ENCODE measurements at places on chromosomes 4 and X. TPM values are rescaled to one million over a fixed set of nuclear protein-coding genes. Genes with fewer than 3 reads are reported as not detected.
A peak's percentile ranks its signal among the peaks of the same experiment; 100 is the strongest.

The CYBB gene
- 0.46 TPM for total RNA-seq

The SFRP2 gene
- total RNA-seq, result not detected

The ARR3 gene
- total RNA-seq, result not detected

The PPP1R2C gene
- total RNA-seq, result not detected

The CXorf51B gene
- not detected for total RNA-seq

The UGT2B10 gene
- not detected for total RNA-seq

The CCNQ gene
- 110 TPM for total RNA-seq

- no peaks in the 10 kb centered on the region for H3K27me3 ChIP-seq
- DNase-seq, result no peak
- H3K4me3 ChIP-seq, result no peak overlapping the region
- H3K4me1 ChIP-seq, result no peaks in the 10 kb centered on the region
- H3K27ac ChIP-seq, result no peak overlapping the region
Measured at GRCh38 chr4:120709991-120710390, 212.5 kb downstream of the PRDM5 start.

- DNase-seq, result peak; percentile 26
- H3K27me3 ChIP-seq, result no peaks in the 10 kb centered on the region
- peaks cover 34% of the 10 kb centered on the region for H3K4me1 ChIP-seq
- H3K36me3 ChIP-seq, result no peaks in the 10 kb centered on the region
- H3K4me3 ChIP-seq, result no peak overlapping the region
Measured at GRCh38 chr4:85826060-85826678, 351.2 kb downstream of the ARHGAP24 start.

DNA sequence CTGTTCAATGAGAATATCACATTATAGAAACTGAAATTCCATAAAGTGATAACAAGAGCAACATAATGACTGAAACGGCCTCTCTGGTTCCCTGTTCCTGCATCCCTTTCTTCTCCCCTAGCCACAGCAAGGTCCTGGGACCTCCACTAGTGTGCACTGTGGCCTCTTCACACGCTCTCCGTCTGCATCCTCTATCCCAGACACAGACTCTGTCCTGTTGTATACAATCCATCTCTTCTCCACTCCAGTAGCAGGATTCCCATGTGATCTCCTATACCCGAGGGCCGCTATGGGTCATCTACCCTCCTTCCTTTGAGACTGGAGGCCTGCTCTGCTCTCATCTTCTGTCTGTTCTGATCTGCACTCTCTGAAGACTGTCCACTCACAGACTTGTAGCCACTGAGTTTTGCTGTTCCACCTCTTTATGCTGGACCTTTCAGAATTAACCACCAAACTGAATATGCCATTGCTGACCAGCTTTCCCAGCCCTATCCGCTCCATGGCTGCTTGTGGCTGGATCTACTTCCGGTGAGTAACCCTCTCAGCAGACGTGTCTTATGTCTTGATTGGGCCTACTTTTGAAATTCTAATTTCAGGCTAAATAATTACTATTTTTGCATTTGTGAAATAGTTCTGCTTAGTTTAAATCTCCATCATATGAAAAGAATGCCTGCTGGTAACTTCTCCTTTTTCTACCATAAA is 105.1 kb upstream of the NAP1L5 start:
- H3K4me3 ChIP-seq, result no peak overlapping the region
- peak overlapping the region; percentile 35 for H3K27ac ChIP-seq
- no peak for DNase-seq
- H3K27me3 ChIP-seq, result no peaks in the 10 kb centered on the region

DNA sequence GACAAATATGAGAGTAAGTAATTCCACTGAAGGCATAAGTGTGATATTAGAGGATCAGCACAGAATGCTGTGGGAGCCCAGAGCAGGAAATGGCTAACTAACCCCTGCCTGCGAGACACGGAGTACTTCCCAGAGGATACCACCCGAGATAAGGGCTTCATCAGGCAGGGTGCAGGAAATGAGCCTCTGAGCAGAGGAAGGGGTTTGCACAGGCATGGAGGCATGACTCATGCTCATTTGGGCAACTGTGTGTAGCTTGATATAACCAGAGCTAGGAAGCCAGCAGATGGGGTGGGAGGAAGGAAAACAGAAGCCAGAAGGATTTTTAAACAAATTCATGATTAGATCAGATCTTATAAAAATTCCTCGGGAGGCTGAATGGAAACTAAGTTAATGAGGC is 70.0 kb upstream of the TSPAN5 start:
- no peaks in the 10 kb centered on the region for H3K36me3 ChIP-seq
- H3K27me3 ChIP-seq, result no peaks in the 10 kb centered on the region
- peak overlapping the region; percentile 38 for H3K4me3 ChIP-seq
- peaks cover 21% of the 10 kb centered on the region for H3K4me1 ChIP-seq

- no peak for DNase-seq
- no peak overlapping the region for H3K4me3 ChIP-seq
- H3K36me3 ChIP-seq, result no peaks in the 10 kb centered on the region
- H3K27ac ChIP-seq, result no peak overlapping the region
- peaks cover 11% of the 10 kb centered on the region for H3K27me3 ChIP-seq
Measured at GRCh38 chr4:6193399-6193798, 7.0 kb downstream of the JAKMIP1 start.

DNA sequence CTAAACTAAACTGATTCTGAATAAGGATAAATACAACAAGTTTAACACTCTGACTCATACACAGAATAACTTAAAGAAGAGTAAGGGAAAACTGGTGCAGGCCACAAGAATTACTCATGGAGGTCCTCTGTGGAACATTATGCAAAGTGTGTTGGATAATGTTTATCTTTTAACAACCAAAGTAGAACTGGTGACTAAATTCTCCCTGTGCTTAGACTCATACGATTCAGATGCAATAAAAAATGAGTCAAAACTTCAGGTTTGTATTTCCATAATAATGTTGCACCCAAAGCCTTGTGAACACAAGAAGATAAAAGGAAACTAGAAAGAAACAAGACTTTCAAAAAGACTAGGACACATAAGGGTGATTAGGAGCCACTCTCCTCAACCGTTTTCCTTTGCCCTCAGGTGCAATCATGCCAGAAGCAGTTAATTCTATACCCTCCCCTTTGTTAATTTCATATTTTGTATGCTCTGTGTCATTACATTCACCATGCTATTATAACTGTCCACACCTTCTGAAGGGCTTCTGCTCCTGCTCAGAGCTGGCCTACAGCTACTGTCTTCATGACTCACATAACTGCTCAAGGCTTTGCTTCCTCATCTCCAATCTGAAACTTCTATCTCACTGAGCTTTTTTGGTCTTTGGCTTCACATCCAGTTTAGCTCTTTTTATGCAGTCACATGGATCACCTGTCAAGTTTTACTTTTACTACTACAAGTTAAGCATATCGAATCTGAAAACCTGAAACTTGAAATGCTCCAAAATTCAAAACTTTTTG is 60.2 kb downstream of the KCNIP4 start:
- no peaks in the 10 kb centered on the region for H3K36me3 ChIP-seq
- DNase-seq, result peak; percentile 90
- peak overlapping the region; percentile 33 for H3K4me3 ChIP-seq
- H3K4me1 ChIP-seq, result peaks cover 35% of the 10 kb centered on the region
- H3K27me3 ChIP-seq, result no peaks in the 10 kb centered on the region
- H3K27ac ChIP-seq, result peak overlapping the region; percentile 94

- no peak for DNase-seq
- H3K4me3 ChIP-seq, result no peak overlapping the region
- no peaks in the 10 kb centered on the region for H3K27me3 ChIP-seq
- no peaks in the 10 kb centered on the region for H3K4me1 ChIP-seq
- H3K27ac ChIP-seq, result no peak overlapping the region
Measured at GRCh38 chr4:132707955-132708354, 441.1 kb upstream of the PCDH10 start.

GRCh38 chr4:98642991-98643426 is 15.4 kb downstream of the TSPAN5 start:
- peak; percentile 94 for DNase-seq
- H3K36me3 ChIP-seq, result no peaks in the 10 kb centered on the region
- H3K27ac ChIP-seq, result peak overlapping the region; percentile 66
- peaks cover 42% of the 10 kb centered on the region for H3K4me1 ChIP-seq

DNA sequence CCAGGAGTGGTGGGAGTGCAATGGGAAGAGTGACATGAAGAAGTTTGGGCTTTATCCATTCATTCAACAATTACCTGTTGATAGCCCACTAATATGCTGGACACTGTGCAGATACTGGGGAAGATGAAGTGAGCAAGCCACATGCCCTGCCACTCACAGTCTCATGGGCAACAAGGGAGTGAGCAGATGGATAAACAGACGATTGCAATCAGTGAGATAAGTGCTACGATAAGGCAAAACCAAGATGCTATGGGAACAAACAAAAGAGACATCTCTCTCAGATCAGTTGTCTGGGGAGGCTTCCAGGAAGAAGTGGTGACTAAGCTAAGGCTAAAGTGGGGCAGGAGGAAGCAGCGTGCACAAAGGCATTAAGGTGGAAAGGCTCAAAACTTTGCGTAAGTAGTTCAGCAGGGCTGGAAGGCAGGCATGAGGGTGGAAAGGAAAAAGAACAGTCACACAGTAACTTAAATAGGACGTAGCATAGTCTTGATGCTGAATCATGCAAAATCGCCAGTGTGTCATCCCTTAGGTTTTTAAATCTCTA is 31.7 kb downstream of the GAB3 start:
- no peaks in the 10 kb centered on the region for H3K27me3 ChIP-seq
- no peak overlapping the region for H3K4me3 ChIP-seq
- H3K4me1 ChIP-seq, result peaks cover 26% of the 10 kb centered on the region

DNA sequence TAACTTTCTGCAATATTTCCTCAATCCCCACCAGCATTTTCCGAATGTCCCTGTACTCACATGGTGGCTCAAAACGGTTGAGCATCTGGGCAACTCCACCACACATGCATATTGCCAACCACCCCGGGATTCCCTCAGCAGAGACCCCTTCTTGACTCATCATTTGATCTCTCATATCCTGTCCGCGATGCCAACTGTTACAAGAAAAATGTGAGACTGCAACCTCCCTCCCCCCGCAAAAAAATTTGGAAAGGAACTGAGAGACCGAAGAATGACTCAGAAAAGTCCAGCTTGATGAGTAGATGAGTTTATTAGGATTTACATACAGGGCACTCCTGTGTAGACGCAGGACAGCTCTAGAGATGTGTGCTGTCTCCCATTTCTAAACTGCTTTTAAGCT is 561.4 kb downstream of the ZIC3 start:
- no peaks in the 10 kb centered on the region for H3K27me3 ChIP-seq
- no peaks in the 10 kb centered on the region for H3K36me3 ChIP-seq
- peak overlapping the region; percentile 46 for H3K4me3 ChIP-seq
- peak; percentile 89 for DNase-seq
- H3K27ac ChIP-seq, result peak overlapping the region; percentile 89

GRCh38 chr4:53841711-53842110 is 222.7 kb downstream of the CHIC2 start:
- H3K36me3 ChIP-seq, result no peaks in the 10 kb centered on the region
- H3K4me3 ChIP-seq, result no peak overlapping the region
- no peaks in the 10 kb centered on the region for H3K27me3 ChIP-seq
- no peak overlapping the region for H3K27ac ChIP-seq

DNA sequence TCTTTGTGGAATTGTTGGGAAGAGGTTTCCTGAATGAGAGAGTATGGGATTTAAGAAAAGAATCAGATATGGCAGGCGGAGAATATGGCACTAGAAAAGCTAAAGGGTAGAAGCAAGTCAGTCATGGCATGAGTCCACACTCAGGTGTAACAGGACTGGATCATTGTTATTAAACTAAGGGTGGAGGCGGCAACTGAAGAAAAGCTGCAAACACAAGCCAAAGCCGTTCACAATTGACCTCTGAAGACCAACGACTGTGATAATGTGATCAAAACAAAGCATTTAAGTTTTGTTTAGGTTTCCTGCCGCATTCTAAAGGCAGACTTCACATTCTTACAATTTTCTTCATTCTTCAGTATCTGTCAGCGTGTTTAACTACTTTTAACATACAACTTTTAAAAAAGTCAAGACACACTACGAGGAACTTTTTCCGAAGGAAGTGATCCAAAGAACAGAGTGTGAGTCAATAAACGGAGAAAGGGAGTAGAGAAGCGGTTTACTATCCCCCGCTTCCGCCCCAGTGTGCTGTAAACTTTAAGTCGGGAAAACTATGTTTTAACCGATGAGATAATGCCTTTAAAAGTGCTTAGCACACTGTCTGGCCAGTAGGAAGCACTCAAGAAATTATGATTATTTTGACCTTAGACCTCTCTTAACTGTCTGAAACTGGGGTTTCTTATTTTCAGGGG is 909 bp upstream of the SLAIN2 start:
- H3K36me3 ChIP-seq, result no peaks in the 10 kb centered on the region
- peak overlapping the region; percentile 83 for H3K4me3 ChIP-seq
- peak; percentile 57 for DNase-seq

DNA sequence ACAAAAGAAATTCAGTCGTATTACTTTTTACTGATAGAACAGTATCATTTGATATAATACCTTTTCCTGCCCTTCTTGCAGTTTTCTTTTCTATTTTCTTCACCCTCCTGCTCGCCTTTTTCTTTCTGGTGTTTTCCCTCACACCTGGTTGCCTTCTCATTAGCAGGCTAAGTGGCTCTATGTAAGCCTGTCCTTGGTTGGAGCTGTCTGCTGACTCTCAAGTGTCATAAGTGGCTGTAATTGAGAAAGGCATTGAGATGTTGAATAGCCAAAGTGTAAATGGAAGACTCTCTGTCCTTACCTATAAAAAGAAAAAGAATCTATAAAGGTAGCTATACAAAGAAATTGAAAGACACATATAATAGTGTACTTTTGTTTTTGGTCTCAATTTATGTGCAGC is 180.7 kb downstream of the ADGRL3 start:
- H3K4me3 ChIP-seq, result no peak overlapping the region
- no peaks in the 10 kb centered on the region for H3K36me3 ChIP-seq

- no peaks in the 10 kb centered on the region for H3K36me3 ChIP-seq
- H3K27ac ChIP-seq, result peak overlapping the region; percentile 46
- H3K27me3 ChIP-seq, result no peaks in the 10 kb centered on the region
- no peak overlapping the region for H3K4me3 ChIP-seq
- no peak for DNase-seq
Measured at GRCh38 chr4:89752932-89753598, 83.9 kb downstream of the SNCA start.

- no peaks in the 10 kb centered on the region for H3K4me1 ChIP-seq
- DNase-seq, result no peak
- H3K36me3 ChIP-seq, result no peaks in the 10 kb centered on the region
- H3K27me3 ChIP-seq, result no peaks in the 10 kb centered on the region
- no peak overlapping the region for H3K27ac ChIP-seq
Measured at GRCh38 chr4:3269105-3269927, 20.4 kb downstream of the MSANTD1 start.

DNA sequence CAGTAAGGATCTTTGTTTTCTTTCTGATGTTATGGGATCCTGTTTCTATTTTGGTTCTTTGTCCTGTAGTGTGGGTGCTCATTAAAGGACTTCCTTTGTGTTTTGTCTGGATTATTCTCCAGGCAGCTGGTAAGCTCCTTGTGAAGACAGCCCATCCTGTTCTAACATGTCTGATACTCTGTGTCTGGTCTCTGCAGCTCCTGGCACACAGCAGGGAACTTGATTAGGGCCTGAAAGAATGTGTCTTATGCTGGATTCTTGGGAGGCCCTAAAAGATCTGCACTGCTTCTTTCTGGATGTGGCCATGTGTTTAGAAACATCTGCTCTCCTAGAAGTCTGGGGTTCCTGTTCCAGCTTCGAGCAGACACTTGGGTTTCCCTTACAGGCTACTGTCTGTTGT is 38.1 kb upstream of the ATXN3L start:
- no peaks in the 10 kb centered on the region for H3K27me3 ChIP-seq
- no peaks in the 10 kb centered on the region for H3K4me1 ChIP-seq
- DNase-seq, result no peak
- no peaks in the 10 kb centered on the region for H3K36me3 ChIP-seq
- H3K4me3 ChIP-seq, result no peak overlapping the region
